Suppressor macrophage treated with lipopolysaccharide for 1 hour (primary cell): ENCODE measurements at places on chromosomes 4 and X.

DNA sequence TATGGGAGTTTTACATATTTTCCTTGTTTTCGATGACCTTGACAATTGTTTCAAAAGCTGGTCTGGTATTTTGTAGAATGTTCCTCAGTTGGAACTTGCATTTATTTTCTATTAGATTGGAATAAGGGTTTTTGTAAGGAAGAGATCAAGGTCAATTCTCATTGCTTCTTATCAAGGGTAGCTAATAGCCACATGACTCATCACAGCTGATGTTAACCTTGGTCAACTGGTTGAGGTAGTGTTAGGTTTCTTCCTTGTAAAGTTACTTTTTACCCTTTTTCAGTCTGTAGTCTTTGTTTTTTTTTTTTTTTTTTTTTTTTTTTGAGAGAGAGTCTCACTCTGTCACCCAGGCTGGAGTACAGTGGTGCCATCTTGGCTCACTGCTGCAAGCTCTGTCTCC, 257.2 kb downstream of the SNCA start:
- DNase-seq = no peak

GRCh38 chrX:95949588-95949987, 735.1 kb upstream of the DIAPH2 start:
- no peak for DNase-seq

DNA sequence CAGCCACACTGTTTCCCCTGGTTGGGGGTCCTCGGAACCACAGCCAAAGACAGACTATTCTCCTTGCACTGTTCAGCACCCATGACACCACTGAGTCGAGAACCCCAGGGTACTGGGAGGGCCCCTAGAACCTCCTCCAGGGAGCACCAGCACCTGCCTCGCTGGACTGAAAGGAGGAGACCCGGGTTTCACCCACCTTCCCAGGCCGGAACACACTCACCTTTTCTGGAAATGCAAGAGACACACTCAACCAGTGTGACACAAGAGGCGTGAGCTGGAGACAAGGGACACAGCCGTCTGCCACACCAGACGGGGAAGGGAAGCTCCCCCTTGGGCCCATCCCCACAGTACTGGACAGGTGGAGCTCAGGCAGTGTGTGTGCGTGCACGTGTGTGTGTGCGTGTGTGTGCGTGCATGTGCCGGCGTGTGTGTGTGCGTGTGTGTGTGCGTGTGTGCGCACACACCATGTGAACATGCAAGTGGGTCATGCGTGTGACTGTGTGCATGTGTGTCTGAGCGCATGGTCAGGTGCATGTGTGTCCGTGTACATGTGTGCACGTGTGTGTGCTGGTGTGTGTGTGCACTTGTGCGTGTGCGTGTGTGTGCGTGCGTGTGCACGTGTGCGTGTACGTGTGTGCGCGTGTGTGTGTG, 128.8 kb upstream of the NKX1-1 start:
- DNase-seq = no peak

DNA sequence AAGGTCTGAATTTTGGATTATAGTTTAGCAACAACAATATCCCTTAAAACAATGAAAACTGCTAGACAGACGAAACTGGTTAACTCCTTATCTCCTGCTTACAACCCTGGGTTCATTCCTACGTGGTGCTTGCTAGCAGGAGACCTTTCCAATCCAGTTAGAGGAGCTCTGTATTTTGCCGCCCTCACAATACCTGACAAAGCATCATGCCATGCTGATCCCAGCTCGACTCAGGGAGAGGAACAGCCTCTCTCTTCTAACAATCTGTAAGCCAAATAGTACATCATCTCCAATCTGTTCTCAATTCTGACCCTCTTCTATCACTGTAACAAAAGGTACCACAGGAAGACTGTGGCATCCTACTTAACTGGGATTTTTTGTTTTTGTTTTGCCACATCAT, 74.4 kb downstream of the PAPSS1 start:
- DNase-seq = no peak

- no peak for DNase-seq
These were observed 39.3 kb upstream of the WWC2 start for GRCh38 chr4:183059797-183060196.

GRCh38 chr4:167524091-167524490, 289.8 kb upstream of the SPOCK3 start:
- no peak for DNase-seq

DNA sequence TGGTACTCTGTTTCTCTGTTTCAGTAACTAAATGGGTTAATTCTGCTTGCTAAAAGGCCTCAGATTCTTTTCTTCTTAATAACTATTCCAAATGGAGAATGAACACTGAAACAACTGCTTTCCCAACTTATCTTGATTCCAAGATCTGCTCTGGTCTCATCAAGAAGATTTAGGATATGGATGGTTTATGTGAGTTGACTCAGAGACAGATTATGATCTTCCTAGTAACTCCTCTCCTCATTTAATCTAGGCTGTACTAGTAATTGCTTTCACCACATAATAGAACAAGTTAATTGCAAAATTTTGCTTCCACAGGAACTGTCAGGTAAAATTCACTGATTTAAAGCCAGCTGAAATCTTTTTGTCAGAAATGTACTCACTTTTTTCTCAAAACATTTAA, 537.1 kb downstream of the GRID2 start:
- DNase-seq = no peak

DNA sequence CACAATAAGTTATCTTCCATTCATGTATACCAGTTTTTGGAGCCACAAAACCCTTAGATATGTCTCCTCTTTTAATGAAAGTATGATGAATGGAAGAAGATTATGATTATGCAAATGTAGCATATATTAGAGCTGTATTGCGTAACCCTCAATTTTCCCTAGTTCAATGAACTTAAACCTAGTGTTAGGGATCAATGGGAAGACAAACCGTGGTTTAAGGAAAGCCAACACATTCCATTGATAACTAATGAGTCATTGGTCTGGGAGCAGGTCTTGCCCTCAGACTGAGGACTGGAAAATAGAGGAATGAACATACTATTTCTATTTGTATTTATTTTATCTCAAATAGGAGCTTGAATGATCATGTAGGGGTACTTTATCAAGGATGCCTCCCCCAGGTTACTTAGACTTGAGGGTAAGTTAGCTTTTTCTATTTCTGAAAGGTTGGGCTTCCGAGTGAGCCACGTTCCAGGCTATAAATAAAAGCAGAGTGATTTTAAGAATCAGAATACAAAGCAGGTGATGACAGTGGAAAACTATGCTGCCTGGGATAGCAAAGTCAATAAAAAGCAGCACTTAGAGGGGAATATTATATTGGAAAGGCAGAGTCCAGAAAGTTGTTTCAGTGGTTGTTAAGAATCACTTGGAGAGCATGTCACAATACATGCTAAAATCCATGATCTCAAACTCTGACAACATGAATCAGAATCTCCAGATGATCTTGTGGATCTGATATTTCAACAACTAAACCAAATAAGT, 356.0 kb downstream of the ADAM29 start:
- DNase-seq = no peak

DNA sequence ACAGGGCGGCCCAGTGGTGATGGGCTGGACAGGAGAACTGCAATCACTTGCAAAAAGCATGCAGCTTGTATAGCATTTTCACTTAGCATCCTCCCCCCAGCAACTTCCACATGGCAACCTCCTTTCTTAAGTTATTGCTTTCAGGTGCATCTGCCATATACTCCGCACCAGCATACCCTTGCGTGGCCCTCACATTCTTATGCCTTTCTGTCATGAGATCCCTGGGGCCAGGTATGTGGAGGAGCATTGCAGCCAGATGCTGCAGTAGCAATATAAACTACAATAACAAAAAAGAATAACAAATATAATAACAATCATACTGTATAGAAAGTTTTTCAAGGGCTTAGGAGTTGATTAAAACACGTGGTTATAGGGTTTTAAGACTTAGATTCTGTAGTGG, 26.3 kb upstream of the NUDT6 start:
- DNase-seq = no peak
